ENCODE measurements at places on chromosomes 2 and 18.

GRCh38 chr2:1653956-1654695 lies 90.2 kb downstream of the PXDN start:
- no peak for DNase-seq

GRCh38 chr2:178829981-178830380 lies 22.8 kb upstream of the TTN start:
- no peak for DNase-seq

DNA sequence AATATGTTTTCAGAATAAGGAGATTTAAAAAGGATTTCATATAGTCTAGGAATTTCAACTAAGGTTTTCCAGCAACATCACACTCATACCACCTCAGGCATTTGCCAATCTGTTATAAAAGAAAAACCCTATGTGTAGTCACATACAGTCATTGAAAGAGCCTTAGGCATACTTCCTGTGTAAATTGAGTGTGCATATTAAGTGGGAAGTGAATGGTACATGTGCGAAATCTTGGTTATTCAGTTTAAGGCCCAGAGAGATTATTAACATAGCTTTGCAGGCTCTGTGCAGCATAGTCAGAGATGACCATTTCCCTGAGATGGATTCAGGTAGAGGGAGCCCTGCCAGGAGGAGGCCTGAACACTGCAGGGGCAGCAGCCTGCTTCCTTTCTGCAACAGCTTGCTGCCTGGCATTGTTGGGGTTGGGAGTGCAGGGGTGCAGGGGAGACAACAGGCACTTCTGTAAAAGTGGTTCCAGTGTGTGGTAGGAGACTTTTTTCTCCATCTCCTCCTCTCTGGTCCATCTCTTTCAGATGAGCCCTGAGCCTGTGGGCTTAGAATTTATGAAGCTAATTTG lies 100.1 kb upstream of the OSR1 start:
- no peak for DNase-seq

DNA sequence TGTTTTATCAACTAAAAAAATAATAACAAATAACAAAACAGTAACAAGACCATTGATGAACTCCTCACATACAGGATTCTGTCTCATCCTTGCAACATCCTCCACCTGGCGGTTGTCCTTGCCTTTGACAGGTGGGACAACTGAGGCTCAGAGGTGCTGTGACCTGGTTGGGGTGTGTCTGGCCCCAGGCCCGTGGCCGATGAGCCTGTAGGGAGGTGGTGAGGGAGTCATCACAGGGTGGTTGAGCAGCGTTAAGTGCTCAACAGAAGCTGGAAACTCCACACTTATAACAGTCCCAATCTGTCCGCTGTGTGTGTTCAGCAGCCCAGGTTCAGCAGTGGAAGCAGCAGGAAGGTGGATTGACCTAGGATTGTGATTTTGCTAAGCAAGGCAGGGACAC lies 131.6 kb upstream of the RAB12 start:
- no peak for DNase-seq
